Activated CD4-positive, alpha-beta T cell treated with anti-CD3 and anti-CD28 coated beads, Interleukin-2, amount 50 U/mL, for 16 hours (primary cell): ENCODE measurements at places on chromosomes 5 and 9.
A peak's percentile ranks its signal among the peaks of the same experiment; 100 is the strongest.

DNA sequence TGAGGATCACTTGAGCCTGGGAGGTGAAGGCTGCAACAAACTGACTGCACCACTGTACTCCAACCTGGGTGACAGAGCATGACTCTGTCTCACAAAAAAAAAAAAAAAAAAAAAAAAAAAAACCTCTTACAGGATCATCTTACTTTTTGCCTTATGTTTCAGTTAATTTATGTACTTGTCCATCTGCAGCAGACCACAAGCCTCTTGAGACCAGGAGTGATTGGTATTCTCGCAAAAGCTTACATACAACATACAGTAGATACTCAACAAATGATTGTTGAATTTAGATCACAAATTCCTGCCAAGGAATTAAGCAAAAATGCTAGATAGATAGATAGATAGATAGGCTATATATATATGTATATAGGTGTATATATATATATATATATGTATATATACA is 12.4 kb downstream of the CEMIP2 start:
- no peak for DNase-seq

DNA sequence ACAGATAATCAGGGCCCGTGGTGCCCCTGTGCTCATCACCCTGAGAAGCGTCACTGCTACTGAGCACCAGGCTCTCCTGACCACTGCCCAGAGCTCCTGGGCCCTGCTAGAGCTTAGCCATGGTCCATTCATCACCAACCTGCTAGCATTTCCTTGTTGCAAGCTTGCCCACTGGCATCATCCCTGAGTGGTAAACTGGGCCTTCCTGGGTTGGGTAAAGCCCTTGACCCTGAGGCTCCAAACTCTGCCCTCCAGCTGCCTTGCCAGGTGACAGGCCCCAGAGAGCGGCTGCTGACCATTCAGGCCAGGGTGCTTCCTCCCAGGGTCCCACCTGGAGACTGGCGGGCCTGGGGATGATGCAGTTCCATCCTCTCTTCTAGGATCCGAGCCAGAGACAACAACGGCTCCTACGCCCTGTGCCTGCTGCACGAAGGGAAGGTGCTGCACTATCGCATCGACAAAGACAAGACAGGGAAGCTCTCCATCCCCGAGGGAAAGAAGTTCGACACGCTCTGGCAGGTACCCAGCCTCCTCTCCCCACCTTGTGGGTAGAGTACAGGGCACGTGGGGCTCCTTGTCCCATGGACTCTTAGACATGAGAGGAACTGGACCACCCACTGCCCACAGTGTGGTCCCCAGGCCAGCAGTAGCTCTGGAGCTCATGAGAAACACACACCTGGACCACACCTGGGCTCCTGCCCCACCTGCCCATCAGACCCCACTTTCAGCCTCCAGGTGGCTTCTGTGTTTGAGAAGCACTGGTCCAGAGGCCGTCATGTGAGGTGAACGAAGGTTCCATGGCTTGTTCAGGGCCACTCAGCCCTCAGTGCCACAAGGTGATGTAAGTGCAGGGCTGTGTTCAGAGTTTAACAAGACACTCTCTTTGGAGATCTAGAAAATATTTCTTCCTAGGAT is 60.5 kb downstream of the SYK start:
- DNase-seq, result no peak

DNA sequence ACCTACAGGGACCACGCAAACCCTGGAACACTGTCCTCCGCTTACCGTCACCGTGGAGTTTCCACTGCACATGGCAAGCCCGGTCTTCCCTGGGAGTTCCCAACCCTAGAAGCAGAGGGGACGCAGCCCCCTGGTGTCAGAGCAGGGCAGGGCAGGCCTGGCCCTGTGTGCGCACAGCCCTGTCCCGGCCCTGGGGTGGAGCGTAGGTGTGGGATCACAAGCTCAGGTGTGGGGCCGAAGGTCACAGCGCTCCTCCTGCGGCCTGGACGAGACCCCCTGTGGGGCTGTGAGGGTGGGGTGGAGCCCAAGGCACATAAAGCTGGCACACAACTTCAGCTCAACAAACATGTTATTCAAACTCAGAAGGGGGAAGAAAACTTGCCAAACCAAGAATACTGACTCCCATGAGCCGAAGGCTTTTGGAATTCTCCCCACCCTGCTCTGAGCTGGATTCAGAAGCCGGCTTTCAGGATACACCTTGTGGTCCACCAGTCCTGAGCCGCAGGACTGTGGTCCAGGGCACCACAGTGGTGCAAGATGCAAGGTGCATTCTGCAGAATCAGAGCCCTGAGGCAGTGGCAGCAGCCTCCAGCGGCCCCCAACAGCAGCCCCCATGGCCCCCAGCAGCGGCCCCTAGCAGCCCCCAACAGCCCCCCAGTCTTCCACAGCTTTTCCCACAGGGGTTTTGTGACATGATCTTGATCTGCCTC is 11.8 kb upstream of the EXOC3 start:
- DNase-seq, result peak; percentile 35

DNA sequence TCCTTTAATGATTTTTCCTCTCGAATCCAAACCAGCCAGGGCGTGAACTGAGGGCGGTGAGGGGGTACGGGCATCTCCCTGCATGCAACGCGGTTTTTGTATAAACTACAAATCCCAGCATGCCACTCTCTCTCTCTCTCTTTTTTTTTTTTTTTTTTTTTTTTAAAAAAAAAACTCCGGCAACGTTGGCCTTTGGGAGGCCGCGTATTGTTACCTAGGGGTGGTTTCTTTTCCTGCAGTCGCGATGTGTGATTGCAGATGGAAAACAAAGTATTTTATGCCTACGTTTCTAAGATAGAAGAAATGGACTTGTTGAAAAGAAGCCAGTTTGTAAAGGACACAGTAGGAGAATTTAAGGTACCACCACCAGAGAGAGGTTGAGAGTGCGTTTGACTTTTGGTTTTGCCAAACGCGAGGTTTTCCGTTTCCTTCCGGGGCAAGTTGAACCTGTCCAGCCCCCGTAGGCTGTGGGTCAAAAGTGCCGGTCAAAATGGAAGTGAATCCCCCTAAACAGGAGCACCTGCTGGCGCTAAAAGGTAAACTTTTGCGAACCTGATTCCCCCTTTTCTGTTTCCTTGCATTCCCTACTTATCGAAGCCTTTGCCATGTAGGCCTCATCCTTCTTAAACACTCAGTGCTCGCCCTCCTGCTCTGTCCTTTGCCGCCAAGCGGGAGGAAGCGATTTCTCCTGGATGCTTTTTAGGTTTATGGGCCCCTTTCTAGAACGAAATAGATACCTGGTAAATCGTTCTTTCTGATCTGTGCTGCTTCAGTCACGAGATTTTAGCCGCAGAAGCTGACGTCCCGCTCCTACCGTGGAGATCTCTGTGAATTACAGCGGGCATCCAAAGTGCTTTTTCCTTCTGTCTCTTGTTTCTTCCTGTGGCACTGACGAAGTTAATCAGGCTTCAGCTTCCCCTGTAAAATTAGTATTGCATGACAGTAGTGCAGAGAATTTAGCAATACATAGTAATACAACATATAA is at the start of the genes SHLD3 and TRAPPC13:
Gene SHLD3 (plus strand): TSS at position 457 of the 985 bp plus-strand sequence. CDS start 4,561 bp downstream, outside the sequence.
Gene TRAPPC13 (plus strand): TSS at position 457 of the 985 bp plus-strand sequence. CDS start 34 bp downstream, at position 491.
- peak; percentile 87 for DNase-seq

DNA sequence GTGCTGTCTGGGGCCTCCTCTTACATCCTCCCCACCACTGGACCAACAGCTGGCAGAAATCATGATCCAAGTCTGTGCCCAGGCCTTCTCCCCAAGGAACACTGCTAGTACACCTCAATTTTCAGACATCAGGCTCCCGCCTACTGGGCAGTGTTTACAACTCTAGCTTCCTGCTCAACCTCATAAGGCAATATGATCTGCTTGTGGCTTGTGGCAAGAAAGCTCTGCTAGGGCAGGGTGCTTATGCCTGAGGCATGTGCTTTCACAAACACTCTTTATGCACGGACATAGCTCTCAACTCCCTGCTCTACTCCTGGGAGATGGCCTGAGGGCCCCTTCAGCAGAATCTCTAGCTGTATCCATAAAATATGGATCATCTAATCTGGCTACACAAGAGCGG is 32.5 kb downstream of the SH3TC2 start:
- DNase-seq, result no peak

- DNase-seq, result peak; percentile 74
Observed at GRCh38 chr5:180315762-180316212, 23.9 kb upstream of the MAPK9 start.

GRCh38 chr9:71816916-71817451 is 48.7 kb upstream of the CEMIP2 start:
- no peak for DNase-seq

- no peak for DNase-seq
Observed at GRCh38 chr9:16718296-16718695, 152.2 kb downstream of the BNC2 start.

DNA sequence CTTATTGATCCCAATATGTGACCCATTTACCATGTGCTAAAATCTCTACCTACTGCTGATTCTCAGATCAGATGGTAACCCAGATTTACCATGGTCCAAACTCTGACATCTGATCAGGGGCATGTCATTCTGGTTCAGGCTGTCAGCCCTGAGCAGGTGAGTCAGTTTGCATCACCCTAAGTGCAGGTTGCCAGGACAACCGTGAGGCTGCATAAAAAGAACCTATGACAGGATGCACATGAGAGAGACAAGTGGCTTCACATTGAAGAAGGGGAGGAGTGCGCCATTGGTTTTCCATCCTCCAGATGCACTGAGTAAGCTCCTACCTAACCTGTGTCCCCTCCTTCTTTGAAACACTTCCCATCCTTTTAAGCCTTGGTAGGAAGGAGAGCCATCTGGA is 801 bp upstream of the PRSS3 start:
- DNase-seq, result no peak

DNA sequence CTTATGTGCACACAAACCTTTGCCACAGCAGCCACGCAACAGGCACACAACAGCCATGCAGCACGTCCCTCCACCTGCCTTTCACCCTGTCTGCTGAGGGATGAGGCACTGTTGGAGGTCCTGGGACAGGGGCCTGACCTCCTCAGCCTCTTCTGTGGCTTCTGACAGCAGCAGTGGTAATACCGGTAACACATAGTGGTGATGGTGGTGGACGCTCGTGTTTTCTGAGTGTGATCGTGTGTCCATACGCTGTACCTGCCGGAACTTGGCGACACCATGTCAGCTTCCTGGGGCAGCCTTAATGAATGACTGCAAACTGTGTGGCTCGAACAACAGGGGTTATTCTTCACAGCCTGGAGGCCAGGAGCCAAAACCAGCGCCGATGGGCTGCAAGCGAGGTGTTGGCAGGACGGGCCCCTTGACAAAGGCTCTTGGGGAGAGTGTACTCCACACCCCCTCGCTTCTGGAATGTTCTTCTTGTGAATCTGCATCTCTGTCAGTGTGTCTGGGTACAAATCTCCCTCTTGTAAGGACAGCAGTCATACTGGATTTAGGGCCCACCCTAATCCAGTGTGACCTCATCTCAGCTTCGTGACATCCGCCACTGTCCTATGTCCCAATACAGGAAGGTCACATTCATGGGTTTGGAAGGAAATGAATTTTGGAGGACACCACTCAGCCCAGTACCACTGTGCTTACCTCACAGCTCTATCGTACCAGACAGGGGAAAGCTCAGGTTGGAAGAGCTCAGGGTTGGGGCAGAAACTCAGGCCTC is 55.3 kb upstream of the EXOC3 start:
- no peak for DNase-seq

DNA sequence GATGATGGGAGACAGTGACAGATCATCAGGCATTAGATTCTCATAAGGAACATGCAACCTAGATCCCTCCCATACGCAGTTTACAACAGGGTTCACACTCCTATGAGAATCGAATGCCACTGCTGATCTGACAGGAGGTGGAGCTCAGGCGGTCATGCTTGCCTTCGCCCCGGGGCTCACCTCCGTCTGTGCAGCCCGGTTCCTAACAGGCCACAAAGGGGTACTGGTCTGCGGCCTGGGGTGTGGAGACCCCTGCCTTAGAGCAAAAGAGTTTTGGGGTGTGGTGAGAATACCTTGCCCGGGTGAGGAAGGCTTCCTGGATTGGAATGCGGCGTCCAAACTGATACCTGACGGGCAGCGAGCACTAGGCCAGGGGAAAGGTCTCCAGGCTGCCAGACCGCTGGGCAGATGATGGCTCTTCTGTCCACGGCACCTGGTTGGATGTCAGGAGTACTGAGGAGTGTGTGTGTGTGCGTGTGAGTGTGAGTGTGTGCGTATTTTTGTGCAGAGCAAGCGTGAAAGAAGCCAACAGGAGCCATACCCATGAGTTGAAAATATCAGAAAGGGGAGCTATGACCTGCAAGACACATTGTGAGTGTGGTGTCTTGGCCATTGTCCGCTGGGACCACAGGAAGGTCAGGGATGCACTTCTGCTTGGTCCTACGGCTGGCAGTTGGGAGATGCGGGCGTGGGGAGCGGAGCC is 55.4 kb downstream of the ACER2 start:
- no peak for DNase-seq

DNA sequence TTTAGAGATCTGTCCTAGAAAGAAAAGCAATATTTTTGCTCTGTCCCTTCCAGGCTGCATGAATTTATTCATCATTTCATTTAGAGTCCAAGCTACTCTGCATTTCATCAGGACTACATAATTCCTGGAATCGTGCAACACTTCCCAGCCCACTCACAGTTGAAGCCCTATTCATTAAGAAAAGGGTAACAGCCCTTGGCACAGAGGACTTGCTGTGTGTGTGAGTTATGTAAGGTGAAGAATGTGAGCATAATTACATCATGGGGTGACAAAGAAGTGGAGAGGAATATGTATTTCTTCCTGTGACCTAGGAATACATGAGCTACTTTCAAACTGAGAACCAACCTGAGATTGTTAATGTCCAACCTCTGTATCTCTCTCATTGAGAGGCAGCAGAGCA is 317.4 kb downstream of the ARHGEF28 start:
- no peak for DNase-seq

- DNase-seq, result no peak
Observed at GRCh38 chr9:127121628-127122175, 733 bp downstream of the ANGPTL2 start.

- no peak for DNase-seq
Observed at GRCh38 chr5:137114529-137114928, 384.6 kb downstream of the SPOCK1 start.

DNA sequence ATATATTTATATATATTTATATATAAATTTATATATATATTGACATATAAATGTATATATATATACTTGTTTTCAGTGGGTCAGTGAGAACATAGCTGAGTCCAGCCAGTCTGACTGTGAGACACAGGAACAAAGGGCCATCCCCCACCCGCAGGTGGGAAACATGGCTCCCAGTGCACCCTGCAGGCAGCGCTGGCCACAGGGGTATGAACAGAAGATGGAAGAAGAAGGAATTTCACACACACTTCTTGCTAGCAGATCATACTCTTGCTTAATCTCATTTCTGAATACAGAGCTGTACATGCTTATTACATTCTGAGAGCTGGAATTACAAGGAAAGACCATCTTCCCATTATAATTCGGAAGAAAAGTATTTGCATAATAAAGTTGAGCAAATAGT is 595.4 kb downstream of the IRX1 start:
- no peak for DNase-seq

- no peak for DNase-seq
Observed at GRCh38 chr9:87063871-87064270, 116.6 kb upstream of the GAS1 start.

GRCh38 chr5:10145923-10146401 is 103.7 kb downstream of the ATPSCKMT start:
- DNase-seq, result peak; percentile 5

DNA sequence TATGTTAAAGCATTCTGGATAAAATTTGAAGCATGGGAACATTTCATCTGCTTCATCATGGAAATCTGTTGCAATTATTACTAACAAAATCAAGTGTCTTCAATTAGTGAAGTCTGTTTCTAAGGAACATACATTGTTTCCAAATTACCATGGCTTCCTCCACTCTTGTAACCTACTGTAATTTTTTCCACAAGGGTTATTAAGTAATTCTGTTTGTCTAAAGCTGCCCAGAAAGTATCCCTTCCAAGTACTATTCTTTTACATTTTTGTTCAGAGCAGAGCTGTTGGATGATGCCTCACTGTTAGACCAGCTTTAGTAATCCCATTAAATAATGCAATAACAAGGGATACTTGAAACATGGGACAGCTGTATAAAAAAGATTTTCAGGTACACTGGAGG is 483.5 kb upstream of the CD180 start:
- DNase-seq, result no peak
